Neural crest cell (in vitro differentiated cells): ENCODE measurements at places on chromosomes 4 and X.

DNA sequence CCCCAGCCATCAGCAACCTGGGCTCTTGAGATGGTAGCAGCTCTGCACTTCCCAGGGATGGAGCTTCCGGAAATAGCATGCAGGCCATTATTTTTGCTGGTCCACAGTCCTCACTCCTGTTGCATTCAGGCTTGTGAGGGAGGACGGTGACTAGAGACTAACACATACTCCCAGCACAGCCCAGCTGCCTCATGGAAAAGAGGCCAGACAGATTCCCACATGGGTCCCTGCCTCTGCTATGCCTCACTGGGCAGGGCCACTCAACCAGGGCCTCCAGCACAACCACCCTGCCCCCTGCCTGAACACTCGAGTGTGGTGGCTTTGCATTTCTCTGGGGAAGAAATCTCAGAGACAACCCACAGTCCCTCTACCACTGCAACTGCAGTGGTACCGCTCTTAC is 1195.1 kb downstream of the PCDH18 start:
- no peak for DNase-seq
- H3K27me3 ChIP-seq, result no peaks in the 10 kb centered on the region
- H3K4me1 ChIP-seq, result no peaks in the 10 kb centered on the region
- no peak overlapping the region for H3K27ac ChIP-seq
- H3K4me3 ChIP-seq, result no peak overlapping the region

DNA sequence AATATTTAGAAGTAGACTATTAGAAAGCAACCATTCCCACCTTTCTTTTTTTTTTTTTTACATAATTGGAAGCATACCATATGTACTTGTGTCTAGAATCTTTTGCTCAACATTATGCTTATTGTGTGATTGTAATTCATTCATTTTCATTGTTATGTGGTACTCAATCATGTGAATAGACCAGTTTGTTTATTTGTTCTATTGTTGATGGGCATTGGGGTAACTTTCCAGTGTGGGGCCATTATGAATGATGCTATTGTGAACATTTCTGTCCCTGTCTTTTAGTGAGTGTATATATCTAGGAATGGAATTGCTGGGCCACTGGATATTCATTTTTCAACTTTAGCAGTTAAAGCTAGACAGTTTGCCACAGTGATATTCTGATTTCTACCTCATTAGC is 62.5 kb upstream of the MCUB start:
- H3K36me3 ChIP-seq, result peaks cover 27% of the 10 kb centered on the region
- H3K27me3 ChIP-seq, result no peaks in the 10 kb centered on the region
- no peak for DNase-seq
- peaks cover 7% of the 10 kb centered on the region for H3K4me1 ChIP-seq
- H3K27ac ChIP-seq, result no peak overlapping the region
- no peak overlapping the region for H3K4me3 ChIP-seq

DNA sequence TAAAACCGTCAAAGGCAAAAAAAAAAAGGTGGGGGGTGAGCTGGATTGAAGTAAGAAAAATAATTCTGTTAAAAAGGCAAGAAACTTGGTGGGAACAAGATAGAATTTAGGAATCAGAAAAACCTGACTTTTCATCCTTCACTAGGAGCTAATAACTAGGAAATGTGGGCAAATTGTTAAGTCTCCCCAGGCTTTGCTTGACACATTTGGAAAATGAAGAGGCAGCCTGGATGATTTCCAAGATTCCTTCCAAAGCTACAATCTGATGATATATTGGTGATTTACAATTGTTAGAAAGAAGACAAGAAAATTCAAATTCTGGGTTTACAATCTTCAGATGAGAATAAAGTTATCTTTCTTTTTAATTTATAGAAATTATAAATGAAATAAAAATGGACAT is 1062.5 kb downstream of the ADGRL3 start:
- H3K27me3 ChIP-seq, result no peaks in the 10 kb centered on the region
- no peak for DNase-seq
- peaks cover 6% of the 10 kb centered on the region for H3K4me1 ChIP-seq
- no peak overlapping the region for H3K27ac ChIP-seq
- H3K36me3 ChIP-seq, result no peaks in the 10 kb centered on the region
- H3K4me3 ChIP-seq, result no peak overlapping the region

- H3K4me3 ChIP-seq, result peak within 1 kb of the TSS; percentile 76
- H3K36me3 ChIP-seq, result peaks cover 2% of the 10 kb centered on the region
- H3K27me3 ChIP-seq, result no peaks in the 10 kb centered on the region
These were observed at the start of gene SMIM10L2A for GRCh38 chrX:135421932-135422809. Gene SMIM10L2A (plus strand): TSS chrX:135421944. CDS start chrX:135422132, 188 bp downstream.

- H3K36me3 ChIP-seq, result peaks cover 3% of the 10 kb centered on the region
- peaks cover 6% of the 10 kb centered on the region for H3K27me3 ChIP-seq
- no peaks in the 10 kb centered on the region for H3K4me1 ChIP-seq
- no peak overlapping the region for H3K27ac ChIP-seq
- no peak overlapping the region for H3K4me3 ChIP-seq
These were observed 41.4 kb upstream of the CXCL13 start for GRCh38 chr4:77564231-77564630.

GRCh38 chr4:186920483-186920882 is 196.8 kb upstream of the FAT1 start:
- H3K27ac ChIP-seq, result peak overlapping the region; percentile 85
- DNase-seq, result no peak
- no peak overlapping the region for H3K4me3 ChIP-seq

GRCh38 chrX:137164329-137164728 is 130.5 kb upstream of the GPR101 start:
- no peak for DNase-seq
- H3K27me3 ChIP-seq, result peaks cover 4% of the 10 kb centered on the region
- H3K4me3 ChIP-seq, result no peak overlapping the region

DNA sequence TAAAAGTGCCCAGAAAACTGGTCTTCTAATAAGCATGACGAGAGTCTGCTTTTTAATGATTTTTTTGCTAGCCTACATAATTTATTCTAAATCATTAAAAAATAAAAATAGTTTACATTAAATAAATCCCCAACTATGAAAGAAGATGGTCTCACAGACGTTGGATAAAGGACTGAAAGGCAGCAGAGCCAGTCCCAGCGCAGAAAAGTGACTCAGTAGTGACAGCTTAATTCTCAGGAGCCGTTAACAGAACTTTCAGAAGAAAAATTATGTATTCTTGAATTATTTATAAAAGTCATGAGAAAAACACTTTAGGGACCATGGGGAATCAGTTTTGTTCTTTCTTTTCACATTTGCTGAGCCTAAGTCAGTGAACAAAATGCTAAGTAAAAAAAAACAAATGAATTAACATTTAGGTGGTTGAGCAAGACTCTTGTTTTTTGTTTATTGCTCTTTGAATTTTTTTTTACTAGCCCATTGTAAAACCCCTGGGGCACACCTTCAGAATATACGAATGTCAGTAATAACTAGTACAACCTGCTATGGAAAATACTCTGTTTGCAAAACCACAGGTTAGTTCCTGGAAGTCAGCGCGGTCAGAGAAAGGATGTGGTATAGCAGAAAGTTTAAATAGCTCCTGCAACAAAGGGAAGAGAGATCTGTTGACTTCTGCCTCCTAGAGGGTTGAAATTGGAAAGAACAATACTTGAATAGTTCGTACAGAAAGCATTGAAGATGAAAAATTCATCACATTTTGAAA is 50.4 kb upstream of the CCDC160 start:
- no peak for DNase-seq
- H3K27me3 ChIP-seq, result no peaks in the 10 kb centered on the region
- peaks cover 68% of the 10 kb centered on the region for H3K4me1 ChIP-seq
- peak overlapping the region; percentile 81 for H3K4me3 ChIP-seq
- H3K36me3 ChIP-seq, result no peaks in the 10 kb centered on the region
- H3K27ac ChIP-seq, result peak overlapping the region; percentile 98

DNA sequence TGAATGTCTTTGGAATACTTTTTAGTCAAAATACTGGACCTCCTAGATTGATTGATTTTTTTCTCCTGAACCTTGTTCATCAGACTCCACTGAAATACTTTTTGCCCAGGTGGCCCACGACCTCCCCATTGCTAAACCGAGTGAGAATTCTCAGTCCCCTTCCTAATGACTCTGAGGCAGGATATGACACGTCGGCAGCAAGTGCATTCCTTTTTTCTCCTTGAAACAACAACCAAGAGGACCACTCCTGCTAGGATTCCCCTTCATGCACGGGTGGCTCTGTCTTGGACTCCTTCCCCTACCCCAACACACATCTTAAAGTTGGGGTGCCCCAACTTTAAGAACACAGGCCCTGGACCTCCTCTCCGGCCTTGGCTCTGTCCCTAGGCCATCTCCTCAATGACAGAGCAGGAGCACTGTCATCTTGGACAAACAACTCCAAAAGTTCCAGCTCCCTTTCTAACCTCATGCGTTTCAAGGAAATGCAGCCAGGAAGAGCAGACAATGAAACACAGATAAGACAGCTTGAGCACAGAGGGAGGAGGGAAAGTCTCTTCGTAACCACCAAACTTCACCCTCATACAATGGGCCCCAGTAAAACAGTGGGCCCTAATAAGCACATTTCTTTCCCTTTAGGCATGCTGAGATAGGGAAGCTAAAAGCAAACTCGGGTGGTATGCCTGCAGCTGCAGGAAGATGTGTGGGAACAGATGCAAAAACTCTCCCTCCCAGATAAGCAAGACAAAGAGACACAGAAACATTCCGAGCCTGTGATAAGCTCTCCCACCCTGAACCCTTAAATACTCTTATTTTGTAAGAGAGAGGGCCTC is 33.9 kb downstream of the ZBTB49 start:
- H3K36me3 ChIP-seq, result peaks cover 4% of the 10 kb centered on the region
- H3K27me3 ChIP-seq, result no peaks in the 10 kb centered on the region
- no peak overlapping the region for H3K4me3 ChIP-seq
- H3K27ac ChIP-seq, result peak overlapping the region; percentile 71

DNA sequence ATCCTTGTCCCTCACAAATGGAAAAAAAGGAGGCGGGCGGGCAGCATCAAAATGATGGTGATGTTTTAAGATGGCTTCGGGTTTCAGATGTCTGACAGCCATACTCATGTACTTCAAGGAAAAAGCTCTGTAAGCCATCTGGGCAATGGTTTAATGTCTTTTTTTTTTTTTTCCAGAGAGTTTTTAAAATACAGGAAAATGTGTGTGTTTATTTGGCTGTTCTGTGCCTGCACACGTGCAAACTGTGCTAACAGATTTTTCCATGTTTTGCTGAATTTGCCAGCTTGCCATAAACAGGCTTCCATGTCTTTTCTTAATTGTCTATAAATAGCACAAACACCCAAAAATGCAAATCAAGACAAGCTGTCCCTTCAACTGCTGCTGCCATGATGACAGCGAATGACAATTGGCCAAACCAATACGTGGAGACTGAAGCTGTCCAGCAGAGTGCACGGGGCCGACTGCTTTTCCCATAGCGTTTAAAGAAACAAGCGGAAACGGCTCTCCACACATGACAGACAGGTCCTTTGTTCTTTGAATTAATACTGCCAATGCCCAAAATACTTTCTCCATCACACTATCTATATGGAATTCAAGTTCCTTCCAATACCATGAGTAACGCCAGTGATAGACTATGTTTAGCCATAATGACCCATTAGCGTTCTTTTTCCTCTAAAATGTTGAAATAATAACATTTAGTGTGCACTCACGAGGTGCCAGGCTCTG is 35.7 kb downstream of the AFAP1 start:
- peak overlapping the region; percentile 70 for H3K4me3 ChIP-seq
- H3K27me3 ChIP-seq, result no peaks in the 10 kb centered on the region
- peaks cover 77% of the 10 kb centered on the region for H3K4me1 ChIP-seq
- peak overlapping the region; percentile 85 for H3K27ac ChIP-seq

DNA sequence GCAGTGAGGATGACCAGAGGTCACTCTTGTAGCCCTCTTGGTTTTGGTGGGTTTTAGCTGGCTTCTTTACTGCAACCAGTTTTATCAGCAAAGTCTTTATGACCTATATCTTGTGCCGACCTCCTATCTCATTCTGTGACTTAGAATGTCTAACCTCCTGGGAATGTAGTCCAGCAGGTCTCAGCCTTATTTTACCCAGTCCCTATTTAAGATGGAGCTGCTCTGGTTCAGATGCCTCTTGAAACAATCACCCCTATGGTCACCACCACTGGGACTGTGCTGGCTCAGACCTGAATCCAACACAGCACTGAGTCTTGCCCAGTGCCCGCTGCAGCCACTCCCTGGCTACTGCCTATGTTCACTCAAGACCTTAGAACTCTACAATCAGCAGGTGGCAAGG is 49.4 kb downstream of the MCUB start:
- no peak overlapping the region for H3K4me3 ChIP-seq
- no peak overlapping the region for H3K27ac ChIP-seq
- H3K27me3 ChIP-seq, result no peaks in the 10 kb centered on the region
- no peak for DNase-seq
- peaks cover 23% of the 10 kb centered on the region for H3K36me3 ChIP-seq

- peaks cover 6% of the 10 kb centered on the region for H3K36me3 ChIP-seq
- no peak for DNase-seq
- H3K4me3 ChIP-seq, result no peak overlapping the region
These were observed 1892.3 kb upstream of the PCDH7 start for GRCh38 chr4:28827866-28828265.

DNA sequence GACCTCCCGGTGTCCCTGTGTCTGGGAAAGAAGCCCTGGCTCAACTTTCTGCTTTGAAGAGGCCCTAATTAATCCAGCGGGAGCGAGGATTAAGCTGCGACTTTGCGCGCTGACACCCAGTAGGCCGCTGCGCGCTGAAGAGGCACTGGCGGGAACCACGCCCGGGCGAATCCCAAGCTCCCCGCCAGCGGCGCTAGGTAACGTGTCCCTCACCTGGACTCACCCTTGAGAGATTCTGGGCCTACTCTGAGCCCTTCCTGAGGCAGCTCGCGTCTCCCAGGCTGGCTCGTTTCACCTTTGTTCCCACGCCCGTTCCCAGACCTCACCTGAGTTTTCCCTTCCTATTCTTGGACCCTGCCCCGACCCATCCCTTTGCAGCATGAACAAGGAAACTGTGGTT is 616 bp upstream of the KLHL34 start:
- H3K27ac ChIP-seq, result no peak overlapping the region
- no peaks in the 10 kb centered on the region for H3K4me1 ChIP-seq
- H3K27me3 ChIP-seq, result no peaks in the 10 kb centered on the region
- no peak overlapping the region for H3K4me3 ChIP-seq
- no peak for DNase-seq

- H3K4me3 ChIP-seq, result no peak overlapping the region
- no peak overlapping the region for H3K27ac ChIP-seq
- peaks cover 26% of the 10 kb centered on the region for H3K4me1 ChIP-seq
- peaks cover 6% of the 10 kb centered on the region for H3K36me3 ChIP-seq
- H3K27me3 ChIP-seq, result no peaks in the 10 kb centered on the region
These were observed 12.8 kb downstream of the TBC1D9 start for GRCh38 chr4:140743194-140743931.

DNA sequence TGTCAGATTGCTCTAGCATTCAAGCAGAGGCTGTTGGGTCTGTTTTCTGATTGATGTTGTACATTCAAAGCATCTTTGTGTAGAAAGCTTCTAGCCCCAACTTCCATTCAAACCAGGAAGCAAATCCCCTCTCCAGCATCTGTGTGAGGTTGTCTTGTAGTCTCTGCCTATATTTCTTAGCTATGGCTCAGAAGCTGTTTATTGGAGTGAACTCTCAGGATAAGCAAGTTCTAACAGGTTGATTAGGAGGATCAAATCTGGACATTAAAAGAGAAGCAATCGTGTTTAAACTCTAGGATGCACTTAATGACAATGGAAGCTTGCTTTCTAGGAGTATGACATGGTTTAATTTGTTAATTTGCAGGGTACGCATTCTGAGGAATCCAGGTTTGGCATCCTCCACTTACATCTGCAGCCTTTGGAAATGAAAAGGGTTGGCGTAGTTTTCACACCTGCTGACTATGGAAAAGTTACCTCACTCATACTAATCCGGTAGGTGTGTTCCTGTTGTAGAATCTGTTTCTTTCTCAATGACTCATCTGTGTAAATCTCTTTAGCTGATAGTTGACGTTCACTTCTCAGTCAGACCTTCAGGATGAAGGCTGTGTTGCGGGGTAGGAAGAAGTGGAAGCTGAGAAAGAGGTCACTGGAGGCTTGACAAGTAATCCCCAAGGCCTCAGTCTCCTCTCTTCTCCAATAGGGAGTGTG is 88.0 kb upstream of the TLR2 start:
- peaks cover 17% of the 10 kb centered on the region for H3K36me3 ChIP-seq
- no peak overlapping the region for H3K4me3 ChIP-seq
- no peak for DNase-seq
